Tongue (tissue), 3 donors: ENCODE measurements at places on chromosomes 7 and 10. TPM values are rescaled to one million over a fixed set of nuclear protein-coding genes. Genes with fewer than 3 reads are reported as not detected.

Gene GIMAP1
- 3.2 TPM for total RNA-seq

Gene SMO
- total RNA-seq, result 37.1 TPM

Gene NRG3
- 0.31 TPM for total RNA-seq

Gene BLNK
- 2.2 TPM for total RNA-seq

Gene CTNNA3
- total RNA-seq, result 15.5 TPM

Gene PRLHR
- not detected for total RNA-seq

Gene ENKUR
- 0.21 TPM for total RNA-seq

Gene SGCE
- 266 TPM for total RNA-seq

Gene TSPAN15
- total RNA-seq, result 64.6 TPM

Gene UNCX
- not detected for total RNA-seq

Gene SNCG
- 1.6 TPM for total RNA-seq

Gene GRB10
- total RNA-seq, result 28.5 TPM

Gene SPDYE1
- not detected for total RNA-seq

Gene HOXA11
- not detected for total RNA-seq

Gene FAM25A
- 25.8 TPM for total RNA-seq

Gene LRIT1
- total RNA-seq, result not detected
